NK-92 treated with Interleukin-12 subunit alpha and Interleukin-12 subunit beta, amount 100 ng/mL, for 24 hours (cell line): ENCODE measurements at places on chromosomes 7 and 10.

- DNase-seq = no peak
These were observed 39.3 kb downstream of the SEPTIN7 start for GRCh38 chr7:35839860-35840854.

- DNase-seq = no peak
These were observed 396.0 kb downstream of the SEMA3D start for GRCh38 chr7:84790882-84791281.

GRCh38 chr7:94888551-94888950 lies 18.8 kb upstream of the PPP1R9A start:
- no peak for DNase-seq

DNA sequence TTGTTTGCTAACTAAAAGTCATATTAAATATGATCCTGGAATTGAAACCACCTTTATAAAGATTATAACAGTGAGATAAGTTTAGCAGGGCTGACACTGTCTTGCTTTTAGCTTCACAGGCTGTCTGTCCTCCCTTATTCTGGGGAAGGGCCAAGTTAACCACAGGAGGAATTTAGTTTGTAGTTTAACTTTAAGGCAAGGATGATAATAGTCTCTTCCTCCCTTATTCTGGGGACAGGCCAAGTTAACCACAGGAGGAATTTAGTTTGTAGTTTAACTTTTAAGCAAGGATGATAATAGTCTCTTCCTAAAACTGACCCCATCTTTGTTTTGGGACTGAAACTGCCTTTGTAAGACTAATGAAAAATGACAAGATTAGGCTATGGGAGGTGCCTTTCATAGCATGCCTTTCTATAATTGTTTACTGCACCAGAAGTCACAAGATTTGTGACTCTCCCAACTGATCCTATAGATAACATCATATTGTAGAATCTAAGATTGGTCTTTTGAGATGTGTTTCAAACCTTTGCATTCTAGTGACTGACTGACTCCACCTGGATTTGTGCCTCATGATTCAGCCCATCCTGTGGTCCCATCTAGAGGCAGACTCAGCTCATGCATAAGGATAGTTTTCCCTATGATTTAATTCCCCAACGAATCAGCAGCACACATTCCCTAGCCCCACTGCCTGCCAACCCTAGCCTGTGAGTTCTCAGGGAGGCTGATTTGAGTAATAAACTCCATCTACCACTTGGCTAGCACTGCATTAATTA lies 212.0 kb downstream of the MAGI2 start:
- DNase-seq = no peak

- no peak for DNase-seq
These were observed 3.5 kb upstream of the CCDC6 start for GRCh38 chr10:59909815-59910214.
